SK-N-DZ (cell line): ENCODE measurements at places on chromosomes 7 and 10.

- DNase-seq: no peak
Measured at GRCh38 chr7:25014756-25015155, 34.8 kb upstream of the OSBPL3 start.

GRCh38 chr10:71090801-71091200 is 121.6 kb upstream of the UNC5B start:
- DNase-seq: no peak

GRCh38 chr7:6508539-6508938 is 42.7 kb downstream of the GRID2IP start:
- no peak for DNase-seq

DNA sequence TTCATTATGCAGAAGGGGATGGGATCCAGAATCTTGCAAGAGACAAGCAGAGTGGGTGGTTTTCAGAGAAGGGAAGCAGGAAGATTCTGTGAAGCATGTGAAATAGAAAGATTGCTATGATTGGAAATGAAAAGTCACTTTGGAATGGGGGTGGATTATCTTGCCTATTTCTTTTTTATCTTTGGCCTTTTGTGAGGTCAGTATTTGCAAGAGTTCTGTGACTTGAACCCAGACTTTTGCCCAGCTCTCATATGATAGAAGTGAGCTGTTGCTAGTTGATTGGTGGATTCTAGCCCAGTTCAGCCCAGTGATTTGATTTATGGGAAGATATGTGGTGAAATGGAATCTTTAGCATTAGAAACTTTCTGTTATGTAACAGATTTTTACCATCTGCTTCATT is 17.1 kb downstream of the ENTPD7 start:
- DNase-seq: no peak

- no peak for DNase-seq
Measured at GRCh38 chr10:45403151-45403550, 29.1 kb downstream of the ALOX5 start.

GRCh38 chr10:60459701-60460457 is 70.2 kb upstream of the ANK3 start:
- no peak for DNase-seq

- DNase-seq: no peak
Measured at GRCh38 chr10:131560706-131561355, 249.3 kb upstream of the TCERG1L start.

GRCh38 chr10:6112893-6113292 is 24.1 kb downstream of the RBM17 start:
- no peak for DNase-seq

DNA sequence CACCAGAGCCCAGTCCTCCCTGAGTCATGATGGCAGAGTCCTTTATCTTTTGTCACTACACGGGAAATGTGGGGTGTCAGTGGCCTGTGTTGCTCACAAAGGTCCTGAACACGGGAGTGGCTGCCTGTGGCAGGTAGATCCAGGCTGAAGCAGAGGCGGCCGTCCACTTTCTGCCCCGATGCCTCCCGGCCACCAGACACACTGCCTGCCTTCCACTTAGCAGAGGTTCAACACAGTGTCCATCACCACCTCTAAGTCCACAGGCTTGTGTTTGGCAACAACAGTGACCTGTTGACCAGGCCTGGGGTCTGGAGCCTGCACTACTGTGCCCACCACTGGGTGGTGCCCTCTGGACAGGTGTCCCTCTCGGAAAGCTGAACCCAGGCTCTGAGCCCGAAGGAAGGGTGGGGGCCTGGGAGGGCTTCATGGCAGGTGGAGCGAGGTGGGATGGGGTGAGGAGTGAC is 49.9 kb upstream of the CAMK2B start:
- no peak for DNase-seq

DNA sequence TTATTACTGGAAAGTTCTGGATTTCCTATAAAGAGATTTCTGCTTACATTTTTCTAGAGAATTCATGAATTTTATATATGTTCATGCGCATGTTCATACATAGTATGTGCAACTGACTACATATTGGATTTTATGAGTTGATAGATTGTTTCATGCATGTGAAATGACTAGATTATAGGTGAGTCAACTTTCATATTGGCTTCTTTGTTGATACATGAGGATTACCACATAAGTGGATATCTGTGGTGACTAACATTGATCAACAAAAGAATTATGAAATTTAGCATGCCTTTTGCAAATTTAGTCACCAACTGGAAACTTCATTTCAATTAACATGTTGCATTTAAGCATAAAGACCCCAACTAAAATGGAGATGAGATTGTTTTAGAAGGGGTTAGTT is 99.0 kb downstream of the GNAT3 start:
- DNase-seq: no peak

DNA sequence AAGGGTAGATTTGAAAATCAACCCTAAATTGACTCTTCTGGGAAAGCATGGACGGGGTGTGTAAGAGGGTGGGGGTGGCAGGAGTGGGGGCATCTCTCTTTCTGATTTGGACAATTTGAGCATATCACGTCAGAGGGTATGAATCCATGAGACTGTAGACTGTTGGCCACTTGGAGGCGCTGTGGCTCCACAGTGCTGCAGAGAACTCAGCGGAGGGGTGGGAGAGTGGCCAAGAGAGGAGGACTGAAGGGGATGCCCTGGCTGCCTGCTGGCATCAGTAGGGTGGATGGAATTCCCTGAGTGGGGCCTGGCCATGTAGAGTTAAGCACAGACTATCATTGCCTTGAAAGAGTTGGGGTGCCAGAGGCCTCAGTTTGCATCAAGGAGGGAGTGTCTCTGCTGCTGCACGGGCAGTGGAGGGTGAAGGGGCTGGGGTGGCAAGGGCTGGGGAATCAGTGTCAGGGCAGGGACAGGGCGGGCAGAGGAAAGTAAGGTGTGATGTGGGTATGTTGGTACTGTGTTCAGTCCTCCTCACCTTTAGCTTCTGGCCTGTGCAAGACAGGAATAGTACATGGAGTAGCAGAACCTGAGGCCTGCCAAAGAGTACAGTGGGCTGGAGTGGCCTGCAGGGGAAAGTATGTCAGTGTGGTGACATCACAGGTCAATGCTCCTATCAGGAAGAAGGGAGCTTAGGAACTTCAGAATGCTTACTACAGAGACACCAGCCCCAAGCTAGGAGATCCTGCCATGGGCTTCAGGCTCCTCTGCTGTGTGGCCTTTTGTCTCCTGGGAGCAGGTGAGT is 133.5 kb upstream of the PRSS58 start:
- no peak for DNase-seq

GRCh38 chr10:10626734-10627133 is 390.9 kb upstream of the CELF2 start:
- no peak for DNase-seq

DNA sequence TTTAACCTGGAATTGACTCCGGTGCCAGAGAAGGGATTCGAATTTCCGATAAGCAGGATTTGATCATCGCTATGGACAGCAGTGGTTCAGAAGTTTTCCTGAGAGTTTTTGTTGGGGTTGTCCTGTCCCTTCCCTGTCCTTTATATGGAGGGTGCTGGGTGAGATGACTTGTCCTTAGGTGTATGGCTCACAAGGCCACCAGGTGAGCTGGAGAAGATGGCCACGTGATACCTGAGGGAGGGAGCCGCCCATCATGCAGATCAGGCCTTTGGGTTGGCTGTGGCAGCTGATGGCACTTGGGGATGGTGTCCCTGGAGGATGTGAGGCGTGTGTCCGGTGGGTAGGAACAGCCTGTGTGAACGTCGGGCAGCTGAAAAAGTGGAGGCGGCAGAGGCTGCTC is 187.7 kb downstream of the PTPN20 start:
- no peak for DNase-seq

DNA sequence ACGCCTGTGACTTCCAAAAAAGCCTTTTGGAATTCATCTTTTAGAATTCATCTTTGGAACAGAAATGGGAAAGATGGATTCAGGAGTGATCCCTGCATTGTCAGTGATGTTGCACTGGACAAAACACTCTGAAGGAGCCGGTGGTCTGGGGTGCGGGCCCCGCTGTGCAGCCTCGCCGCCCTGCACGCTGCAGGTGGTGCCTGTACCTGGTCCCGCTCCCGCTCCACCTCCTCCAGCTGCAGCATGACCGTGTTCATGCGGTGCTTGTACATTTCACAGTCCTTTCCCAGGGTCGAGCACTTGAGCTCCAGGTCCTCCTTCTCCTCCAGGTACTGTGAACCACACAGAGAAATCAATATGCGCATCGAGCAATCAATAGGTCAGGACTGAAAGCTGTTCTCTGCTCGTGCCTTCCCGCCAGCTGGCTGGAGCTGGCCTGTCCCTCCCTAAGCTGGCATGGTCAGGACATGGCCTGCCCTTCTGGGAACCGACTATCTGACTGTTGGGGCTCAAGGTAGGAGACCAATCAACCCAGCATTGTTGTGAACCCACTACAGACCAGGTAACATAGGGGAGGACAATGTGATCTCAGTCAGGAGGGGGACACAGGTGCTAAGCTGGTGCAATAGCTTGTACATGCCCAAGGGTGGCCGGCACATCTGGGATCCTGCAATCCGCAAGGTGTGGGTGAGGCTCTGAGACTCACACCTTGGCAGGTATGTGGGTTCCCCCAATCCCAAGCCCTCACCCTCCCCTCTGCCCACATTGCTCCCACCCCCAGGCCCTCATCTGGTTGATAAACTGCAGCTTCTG is 93.8 kb upstream of the GNA12 start:
- DNase-seq: no peak

GRCh38 chr7:142804728-142805207 is 34.0 kb downstream of the PRSS2 start:
- no peak for DNase-seq

DNA sequence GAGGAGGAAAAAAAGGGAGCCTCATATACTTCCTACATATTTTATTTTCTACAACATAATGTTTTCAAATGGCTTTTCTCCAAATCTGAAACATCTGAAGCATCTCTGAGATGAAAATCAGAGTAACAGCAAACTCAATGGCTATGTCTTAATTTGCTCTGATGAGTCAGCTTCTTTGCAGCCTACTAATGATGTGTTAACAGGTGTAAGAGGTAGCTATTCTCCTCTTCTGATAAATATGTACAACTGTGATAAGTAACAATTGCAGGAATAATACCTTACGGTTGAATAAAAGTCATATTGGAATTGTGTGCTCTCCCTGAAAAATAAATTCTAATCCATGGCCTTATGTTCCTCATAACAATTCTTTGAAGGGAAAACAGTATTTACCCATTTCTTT is 45.2 kb downstream of the GNAT3 start:
- DNase-seq: no peak

GRCh38 chr10:78170026-78170475 is 136.4 kb downstream of the RPS24 start:
- no peak for DNase-seq

GRCh38 chr7:43871064-43871463 is 1.7 kb upstream of the MRPS24 start:
- DNase-seq: no peak
